ENCODE measurements at places on chromosomes 7 and 10. TPM values are rescaled to one million over a fixed set of nuclear protein-coding genes. Genes with fewer than 3 reads are reported as not detected.

The OR13A1 gene
- not detected for polyA plus RNA-seq

The MYOZ1 gene
- polyA plus RNA-seq, result 0.27 TPM

- no peak overlapping the region for H3K27ac ChIP-seq
- H3K4me3 ChIP-seq, result no peak overlapping the region
- no peaks in the 10 kb centered on the region for H3K36me3 ChIP-seq
- no peaks in the 10 kb centered on the region for H3K27me3 ChIP-seq
- H3K4me1 ChIP-seq, result peaks cover 9% of the 10 kb centered on the region
These were observed 569.3 kb upstream of the IGFBP3 start for GRCh38 chr7:46490406-46490805.

The GPC2 gene
- polyA plus RNA-seq, result 5.7 TPM

DNA sequence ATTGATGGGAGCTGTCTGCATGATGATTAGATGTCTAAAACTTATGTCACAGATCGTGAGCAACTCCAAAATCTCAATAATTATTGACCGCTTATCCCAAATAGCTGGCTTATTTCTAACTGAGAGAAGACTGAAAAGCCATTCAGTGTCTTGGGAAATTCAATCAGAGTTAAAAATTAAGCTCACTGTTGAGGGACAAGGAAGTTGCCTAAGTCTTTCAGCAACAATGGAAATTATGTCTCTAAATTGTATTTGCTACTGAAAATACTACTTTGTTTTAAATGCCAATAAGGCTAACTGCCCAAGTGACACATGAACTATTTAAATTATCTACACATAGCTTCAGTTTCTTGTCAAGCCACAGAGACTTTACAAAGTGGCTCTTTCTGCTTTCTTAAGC lies 107.9 kb upstream of the FAM171A1 start:
- H3K27ac ChIP-seq, result no peak overlapping the region
- no peak for DNase-seq
- H3K4me1 ChIP-seq, result peaks cover 2% of the 10 kb centered on the region
- H3K36me3 ChIP-seq, result no peaks in the 10 kb centered on the region
- H3K27me3 ChIP-seq, result peaks cover 21% of the 10 kb centered on the region
- H3K4me3 ChIP-seq, result no peak overlapping the region

DNA sequence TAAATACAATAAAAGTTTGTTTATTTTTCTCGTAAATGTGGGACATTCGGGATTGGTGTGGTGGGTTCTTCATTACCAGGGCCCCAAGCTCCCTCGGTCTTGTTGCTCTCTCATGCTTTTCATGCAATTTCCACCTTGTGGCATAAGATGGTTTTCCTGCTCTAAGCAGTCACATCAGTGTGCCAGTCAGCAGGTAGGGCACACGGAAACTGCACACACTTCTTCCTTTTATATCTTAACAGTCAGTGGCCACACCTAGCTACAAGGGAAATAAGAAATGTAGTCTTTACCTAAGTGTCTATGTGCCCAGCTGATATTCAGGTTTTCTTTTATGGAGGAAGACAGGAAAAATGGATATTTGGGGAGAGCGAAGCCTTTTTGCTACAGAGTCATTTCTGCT lies 6.5 kb downstream of the TAF5 start:
- no peaks in the 10 kb centered on the region for H3K4me1 ChIP-seq
- DNase-seq, result no peak
- peaks cover 10% of the 10 kb centered on the region for H3K36me3 ChIP-seq
- no peak overlapping the region for H3K4me3 ChIP-seq
- no peak overlapping the region for H3K27ac ChIP-seq

GRCh38 chr10:109894516-109894915 lies 28.8 kb downstream of the XPNPEP1 start:
- peak; percentile 88 for DNase-seq
- H3K4me1 ChIP-seq, result peaks cover 26% of the 10 kb centered on the region
- peaks cover 19% of the 10 kb centered on the region for H3K36me3 ChIP-seq
- no peak overlapping the region for H3K4me3 ChIP-seq
- no peak overlapping the region for H3K27ac ChIP-seq

The SLC29A4 gene
- polyA plus RNA-seq, result 7.6 TPM

The SEC61A2 gene
- polyA plus RNA-seq, result 8.2 TPM

- H3K4me3 ChIP-seq, result no peak overlapping the region
- no peaks in the 10 kb centered on the region for H3K36me3 ChIP-seq
- DNase-seq, result no peak
- H3K4me1 ChIP-seq, result no peaks in the 10 kb centered on the region
These were observed 21.0 kb upstream of the FOXL3 start for GRCh38 chr7:268991-269390.

- H3K4me1 ChIP-seq, result no peaks in the 10 kb centered on the region
- H3K36me3 ChIP-seq, result no peaks in the 10 kb centered on the region
- no peak overlapping the region for H3K4me3 ChIP-seq
- no peaks in the 10 kb centered on the region for H3K27me3 ChIP-seq
- DNase-seq, result no peak
- H3K27ac ChIP-seq, result no peak overlapping the region
These were observed 442.9 kb downstream of the AUTS2 start for GRCh38 chr7:70040970-70041766.

The NME8 gene
- not detected for polyA plus RNA-seq

GRCh38 chr7:75010036-75010435 lies 45.5 kb downstream of the CASTOR2 start:
- H3K27me3 ChIP-seq, result no peaks in the 10 kb centered on the region
- no peaks in the 10 kb centered on the region for H3K4me1 ChIP-seq
- DNase-seq, result no peak
- H3K27ac ChIP-seq, result no peak overlapping the region

DNA sequence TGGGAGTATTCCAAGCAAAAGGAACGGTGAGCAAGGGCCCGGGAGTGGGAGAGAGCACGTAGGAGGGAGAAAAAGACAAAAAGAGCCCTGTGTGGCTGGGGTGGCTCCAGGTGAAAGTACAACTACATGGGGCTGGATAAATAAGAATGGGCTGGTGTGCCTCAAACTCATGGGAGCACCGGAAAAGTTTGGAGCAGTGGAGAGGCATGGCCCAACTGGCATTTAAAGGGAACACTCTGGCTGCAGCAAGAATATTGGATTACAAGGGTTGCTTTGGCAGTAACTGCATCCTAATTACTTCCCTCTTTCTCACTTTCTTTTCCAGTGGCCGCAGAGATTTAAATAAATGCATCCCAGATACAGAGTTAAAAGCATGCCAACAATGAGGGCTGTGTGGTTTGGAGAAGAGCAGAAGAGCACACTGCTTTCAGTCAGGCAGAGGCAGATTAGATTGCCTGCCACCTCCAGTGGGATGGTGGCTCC lies 39.1 kb upstream of the HERPUD2 start:
- H3K27ac ChIP-seq, result no peak overlapping the region
- H3K27me3 ChIP-seq, result peaks cover 2% of the 10 kb centered on the region

The CUZD1 gene
- polyA plus RNA-seq, result 0.56 TPM

All from IMR-90 (cell line).